Stimulated activated CD4-positive, alpha-beta T cell treated with anti-CD3 and anti-CD28 coated beads, Interleukin-15, amount 100 ng/mL, for 1 hour (primary cell): ENCODE measurements at places on chromosomes 12 and 14.

- no peak for DNase-seq
Measured at GRCh38 chr12:95820096-95820703, 29.6 kb upstream of the NTN4 start.

- no peak for DNase-seq
Measured at GRCh38 chr14:79011091-79011919, 841.1 kb downstream of the NRXN3 start.

DNA sequence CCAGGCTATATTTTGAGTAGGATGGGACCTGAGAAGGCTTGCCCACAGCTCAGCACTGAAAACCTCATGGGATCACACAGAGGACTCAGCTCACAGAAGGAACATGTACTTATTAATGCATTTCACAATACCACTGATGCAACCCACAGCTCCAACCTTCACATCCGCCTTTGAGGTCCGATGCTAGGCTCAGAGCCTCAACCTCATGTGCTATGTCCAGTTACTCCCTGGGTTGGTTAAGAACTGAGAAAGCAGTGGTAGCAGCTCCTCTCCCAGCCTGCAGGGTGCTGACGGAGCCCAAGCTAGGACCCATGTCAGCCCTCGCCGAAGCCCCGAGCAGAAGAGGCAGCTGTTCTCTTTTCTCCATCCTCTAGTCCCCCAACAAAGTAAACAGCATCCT lies 52.9 kb downstream of the SPTB start:
- no peak for DNase-seq

- no peak for DNase-seq
Measured at GRCh38 chr12:109358154-109358869, 10.6 kb downstream of the MYO1H start.

DNA sequence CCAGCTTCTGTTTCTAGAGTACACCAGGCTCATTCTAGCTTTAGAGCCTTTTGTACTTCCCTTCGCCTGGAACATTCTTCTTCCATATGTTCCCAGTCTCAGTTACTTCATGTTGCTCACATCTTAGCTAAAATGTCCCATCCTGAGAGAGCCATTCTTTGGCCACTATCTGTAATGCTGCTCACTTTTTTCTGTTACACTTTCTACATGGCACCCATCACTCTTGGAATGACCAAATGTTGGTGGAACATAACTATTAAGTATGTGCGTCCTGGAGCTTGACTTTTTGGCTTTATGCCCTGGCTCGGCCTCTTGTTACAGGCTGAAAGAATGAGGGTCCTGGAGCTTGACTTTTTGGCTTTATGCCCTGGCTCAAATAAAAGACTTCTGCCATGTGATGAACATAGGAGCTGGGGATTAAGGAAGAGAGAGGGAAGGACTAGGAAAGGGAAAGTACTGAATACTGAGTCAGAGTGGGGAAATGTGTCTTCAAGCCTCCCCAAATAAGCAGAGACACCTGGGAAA lies 442.9 kb upstream of the ATP2B1 start:
- DNase-seq, result no peak

- peak; percentile 38 for DNase-seq
Measured at GRCh38 chr12:100573292-100574186, at the start of gene GAS2L3. Gene GAS2L3 (plus strand): TSS chr12:100573684. CDS start chr12:100594905, 21,221 bp downstream.

GRCh38 chr14:105439710-105440553 lies 20.3 kb downstream of the MTA1 start:
- no peak for DNase-seq

DNA sequence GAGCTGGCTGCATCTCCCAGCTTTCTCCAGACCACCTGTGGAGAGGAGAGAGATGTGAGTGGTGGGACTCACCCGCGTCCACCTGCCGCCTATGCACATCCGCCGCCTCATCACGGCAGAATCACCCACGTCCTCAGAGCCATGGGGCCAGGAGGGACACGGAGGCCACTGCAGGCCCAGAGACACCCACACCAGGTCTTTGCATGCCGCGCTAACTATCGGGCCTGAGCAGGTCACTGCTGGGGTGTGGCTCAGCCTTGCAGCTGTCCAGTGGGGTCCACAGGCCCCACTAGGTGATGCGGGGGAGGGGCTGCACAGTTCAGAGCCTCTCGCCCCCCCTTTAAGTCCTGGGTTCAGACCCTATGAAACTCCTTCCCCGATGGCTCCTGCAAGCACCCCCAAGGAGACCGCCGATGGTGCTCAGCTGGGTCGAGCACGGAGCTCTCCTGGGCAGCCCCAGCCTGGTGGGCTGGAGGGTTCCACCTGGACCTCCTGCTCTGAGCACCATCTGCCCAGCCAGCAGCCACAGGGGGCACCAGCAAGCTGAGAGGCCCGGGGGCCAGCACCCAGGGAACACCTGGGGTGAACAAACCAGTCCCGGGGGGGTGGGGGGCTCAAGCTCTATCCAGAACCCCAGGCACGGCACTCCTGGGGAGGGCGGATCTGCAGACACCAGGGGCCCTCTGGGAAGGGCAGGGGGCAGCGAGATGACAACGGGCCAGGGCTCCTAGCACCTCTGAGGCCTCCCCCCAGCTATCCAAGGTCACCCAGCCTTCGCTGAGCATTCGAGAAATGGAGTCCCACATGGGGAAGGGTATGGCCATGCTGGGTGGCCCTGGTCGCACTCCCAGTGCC lies 34.3 kb downstream of the CCNK start:
- no peak for DNase-seq

- DNase-seq, result no peak
Measured at GRCh38 chr12:127681151-127681754, 585.7 kb upstream of the TMEM132C start.

- no peak for DNase-seq
Measured at GRCh38 chr14:89550821-89551220, 133.8 kb upstream of the FOXN3 start.

DNA sequence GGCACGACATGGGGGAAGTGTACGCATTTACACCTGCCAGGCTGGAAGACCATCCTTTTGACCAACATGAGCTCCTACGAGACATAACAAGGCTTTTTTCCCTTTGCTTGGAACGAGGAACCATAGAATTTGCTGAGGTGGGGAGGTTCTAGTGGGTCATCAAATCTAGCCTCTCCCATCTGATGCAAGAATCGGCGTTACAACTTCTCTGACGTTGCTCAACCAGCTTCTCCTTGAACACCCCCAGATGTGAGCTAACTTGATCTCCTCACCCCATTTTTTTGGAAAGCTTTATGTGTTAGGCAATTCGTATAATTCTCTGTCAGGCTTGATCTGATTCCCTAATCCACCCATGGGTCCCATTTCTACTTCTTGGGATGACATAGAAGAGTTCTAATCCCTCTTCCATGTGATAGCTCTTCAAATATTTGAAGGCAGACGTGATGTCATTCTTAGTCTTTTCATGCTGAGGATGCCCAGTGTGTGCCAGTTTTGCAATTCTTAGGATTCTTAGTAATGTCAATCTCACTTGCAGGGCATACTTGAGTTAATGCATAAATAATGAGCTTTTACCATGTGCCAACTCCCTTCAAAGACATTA lies 163.6 kb upstream of the PARP11 start:
- no peak for DNase-seq

GRCh38 chr14:56995010-56995409 lies 184.7 kb upstream of the OTX2 start:
- DNase-seq, result no peak

DNA sequence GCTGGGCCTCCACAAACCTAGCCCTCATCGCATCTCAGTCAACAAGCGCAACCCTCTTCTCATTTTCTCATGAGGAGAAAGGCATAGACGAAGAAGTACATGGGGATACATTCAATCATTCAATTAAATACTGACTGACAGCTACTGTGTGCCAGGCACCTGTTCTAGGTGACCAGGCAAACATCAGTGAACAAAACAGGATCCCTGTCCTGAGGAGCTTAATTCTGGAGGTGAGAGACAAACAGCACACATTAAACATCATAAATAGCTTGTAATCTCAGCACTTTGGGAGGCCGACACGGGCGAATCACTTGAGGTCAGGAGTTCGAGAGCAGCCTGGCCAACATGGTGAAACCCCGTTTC lies 362 bp upstream of the ACYP1 start:
- DNase-seq, result no peak

GRCh38 chr14:105100910-105101309 lies 35.7 kb upstream of the GPR132 start:
- DNase-seq, result no peak

DNA sequence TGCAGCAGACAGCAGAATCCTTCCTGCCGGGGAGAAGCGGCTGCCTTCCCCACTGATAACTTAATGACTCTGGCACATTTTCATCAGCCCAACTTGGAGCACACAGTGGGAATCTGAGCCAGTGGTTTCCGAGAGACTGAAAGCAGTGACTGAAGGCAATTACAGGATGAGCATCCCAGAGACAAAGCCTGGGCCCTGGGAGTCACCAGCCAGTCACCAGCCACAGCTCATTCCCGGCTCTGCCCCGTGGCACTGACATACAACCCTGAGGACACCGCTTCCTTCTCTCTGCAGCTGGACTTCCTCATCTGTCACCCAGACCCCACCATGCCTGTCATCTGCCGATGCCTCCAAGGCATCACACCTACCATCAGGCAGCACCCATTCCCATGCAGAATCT lies 192.3 kb downstream of the DPF3 start:
- DNase-seq, result no peak
